NK-92 treated with Interleukin-12 subunit alpha and Interleukin-12 subunit beta, amount 100 ng/mL, for 24 hours (cell line): ENCODE measurements at places on chromosomes 12 and 14.

- no peak for DNase-seq
Observed at GRCh38 chr12:53726341-53726740, 911 bp downstream of the CALCOCO1 start.

DNA sequence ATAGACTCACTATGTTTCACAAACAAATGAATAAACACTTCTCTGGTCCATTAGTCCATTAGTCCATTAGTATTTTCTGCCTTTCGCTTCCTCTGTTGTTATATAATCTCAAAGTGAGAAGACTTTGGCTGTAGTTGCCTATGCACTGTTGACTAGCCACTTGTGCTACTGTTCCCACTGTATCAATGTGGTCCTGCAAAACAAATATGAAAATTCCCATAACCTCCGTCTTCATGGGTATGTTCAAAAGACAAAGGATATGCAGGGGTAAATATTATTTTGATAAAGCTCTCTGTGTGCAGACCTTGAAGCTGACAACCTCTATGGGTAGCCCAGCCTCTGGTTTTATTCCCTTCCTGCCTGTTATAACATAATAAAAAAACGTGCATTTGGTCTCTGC, 77.8 kb downstream of the DIO2 start:
- no peak for DNase-seq

DNA sequence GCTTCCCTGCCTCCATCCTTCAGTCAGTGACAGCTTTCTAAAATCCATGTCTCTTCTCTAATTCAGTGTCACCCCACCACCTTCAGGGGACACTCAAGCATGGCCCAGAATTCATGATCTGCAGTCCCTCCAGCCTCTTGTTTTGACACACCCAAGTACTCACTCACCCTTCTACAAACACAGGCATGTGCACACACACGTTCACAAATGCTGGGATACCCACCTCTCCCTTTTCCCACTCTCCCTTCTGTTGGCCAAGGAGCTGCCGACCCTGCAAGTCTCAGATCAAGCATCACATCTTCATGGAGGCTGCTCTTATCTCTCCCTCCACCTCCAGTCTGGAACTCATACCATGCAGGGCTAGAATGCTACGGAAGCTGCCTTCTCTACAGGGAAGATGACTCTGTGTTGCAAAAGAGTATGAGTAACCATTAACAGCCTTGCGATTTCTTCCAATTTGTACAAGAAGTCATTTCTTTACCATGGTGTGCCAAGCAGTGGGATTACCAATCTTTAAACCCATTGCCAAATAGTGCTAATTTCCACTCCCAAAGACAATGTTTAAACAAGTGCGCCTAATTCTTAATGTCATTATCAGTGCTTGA, 196.1 kb downstream of the BCL11B start:
- DNase-seq, result no peak

DNA sequence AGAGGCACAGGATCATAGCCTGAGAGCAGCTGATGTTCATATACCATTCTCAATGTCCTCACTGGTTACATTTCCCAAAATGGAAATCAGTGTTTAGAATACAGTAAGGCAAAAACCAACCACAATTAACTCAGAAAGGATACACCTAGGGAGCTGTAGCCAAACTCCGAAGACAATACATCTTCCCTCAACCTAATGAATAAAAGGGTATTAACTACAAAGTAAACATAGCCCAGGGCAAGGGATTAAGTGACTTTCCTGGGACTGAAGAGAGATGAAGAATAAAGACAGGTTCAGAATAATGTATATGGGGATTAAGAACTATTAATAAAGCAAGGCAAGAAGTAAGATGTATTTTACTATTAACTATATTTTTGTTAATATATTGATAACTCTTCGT, 79.5 kb downstream of the RPS29 start:
- no peak for DNase-seq

DNA sequence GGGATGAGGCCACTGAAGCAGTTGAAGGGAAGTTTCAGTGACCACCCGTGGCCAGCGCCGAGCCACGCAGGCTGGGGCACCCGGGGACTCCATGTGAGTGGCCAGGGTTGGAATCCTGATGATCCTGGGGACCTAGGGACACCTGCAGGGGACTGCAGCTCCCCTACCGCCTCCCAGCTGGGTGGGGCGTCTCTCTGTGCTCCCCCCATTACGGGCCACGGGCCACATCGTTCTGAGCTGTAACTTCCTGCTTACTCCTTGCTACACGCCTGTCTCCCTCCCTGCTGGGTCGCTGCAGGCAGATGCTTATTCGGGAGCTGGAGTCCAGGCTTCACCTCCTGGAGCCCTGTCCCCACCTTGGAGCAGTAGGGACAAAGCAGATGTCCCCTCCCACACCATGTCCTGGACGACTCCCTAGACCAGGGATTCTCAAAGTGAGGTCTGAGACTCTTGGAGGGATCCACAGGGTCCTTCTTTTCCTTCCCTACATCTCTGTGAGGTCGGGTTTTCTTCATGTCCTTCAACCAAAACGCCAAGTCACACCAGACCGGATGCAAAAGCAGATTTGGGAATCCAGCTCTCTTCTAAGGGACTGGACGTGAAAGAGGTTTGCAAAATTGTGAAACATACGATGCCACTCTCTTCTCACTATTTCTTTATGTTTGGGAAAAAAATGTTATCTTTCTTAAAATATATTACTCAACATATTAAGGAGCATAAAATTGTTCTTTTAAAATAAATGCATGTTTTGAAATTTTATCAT, 85.9 kb upstream of the NCOR2 start:
- DNase-seq, result no peak

GRCh38 chr12:97912943-97913342, 450.3 kb downstream of the RMST start:
- DNase-seq, result no peak

DNA sequence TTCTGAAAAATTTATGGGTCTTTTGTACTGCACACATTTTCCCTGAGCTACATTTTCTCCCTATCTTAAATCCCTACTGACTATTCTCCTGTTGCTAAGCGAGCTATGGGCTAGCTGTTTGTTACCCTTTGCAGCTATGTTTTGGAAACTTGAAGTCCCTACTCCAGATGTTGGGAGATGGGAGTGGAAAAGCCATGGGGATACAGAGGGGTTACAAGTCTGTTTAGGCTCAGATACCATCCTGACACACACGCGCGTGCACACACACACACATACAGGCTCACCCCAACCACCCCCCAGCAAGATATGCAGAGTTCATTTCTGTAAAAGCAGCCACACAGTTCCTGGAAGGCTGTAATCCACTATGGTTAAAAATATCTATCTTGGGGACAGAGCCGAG, 15.8 kb downstream of the ATP5MC2 start:
- no peak for DNase-seq

GRCh38 chr14:105495990-105496830, 5.2 kb downstream of the TEDC1 start:
- DNase-seq, result no peak

GRCh38 chr12:13197526-13198143, 1.1 kb downstream of the EMP1 start:
- no peak for DNase-seq

GRCh38 chr12:19908830-19909229, 459.5 kb upstream of the PDE3A start:
- DNase-seq, result no peak

DNA sequence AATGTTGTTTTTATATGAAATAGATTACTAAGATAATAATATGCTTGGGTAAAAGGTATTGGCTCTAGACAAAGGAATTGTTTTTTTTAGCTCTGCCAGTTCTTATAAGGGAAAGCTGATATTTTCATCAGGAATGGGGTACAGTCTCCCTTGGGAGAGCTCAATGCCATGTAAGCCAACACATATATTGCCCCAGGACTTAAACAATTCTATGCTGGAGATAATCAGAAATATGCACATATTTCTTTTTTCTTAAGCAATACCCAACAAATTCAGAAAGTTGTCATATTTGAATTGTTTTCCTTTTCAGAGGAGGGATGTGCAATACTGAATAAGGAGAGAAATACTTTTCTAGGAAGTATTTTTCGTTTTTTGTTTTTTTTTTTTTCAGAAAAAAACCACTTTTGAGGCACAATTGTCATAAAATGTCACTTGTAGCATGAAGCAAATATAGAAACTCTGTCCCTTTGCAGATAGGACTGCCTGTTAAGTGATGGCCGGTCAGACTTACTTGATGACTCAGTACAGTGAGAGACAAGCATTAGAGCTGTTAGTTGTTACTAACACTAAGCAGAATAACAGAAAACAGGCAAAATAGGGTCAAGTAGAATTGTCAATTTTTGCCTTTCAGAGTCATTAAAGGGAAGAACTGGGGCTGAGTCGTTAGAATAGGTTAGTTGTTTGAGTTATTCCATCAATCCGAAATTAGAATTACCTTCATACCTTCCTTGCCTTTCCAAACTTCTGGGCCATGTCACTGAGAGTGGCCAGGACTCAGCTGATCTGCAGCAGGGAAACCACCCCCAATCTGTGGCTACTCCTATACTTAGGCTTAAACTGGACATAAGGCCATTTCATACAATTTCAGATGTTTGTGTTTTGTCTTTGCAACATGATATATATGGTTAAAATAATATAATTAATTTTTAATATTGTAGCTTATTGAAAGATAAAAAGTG, 168.1 kb downstream of the SLC38A4 start:
- no peak for DNase-seq

DNA sequence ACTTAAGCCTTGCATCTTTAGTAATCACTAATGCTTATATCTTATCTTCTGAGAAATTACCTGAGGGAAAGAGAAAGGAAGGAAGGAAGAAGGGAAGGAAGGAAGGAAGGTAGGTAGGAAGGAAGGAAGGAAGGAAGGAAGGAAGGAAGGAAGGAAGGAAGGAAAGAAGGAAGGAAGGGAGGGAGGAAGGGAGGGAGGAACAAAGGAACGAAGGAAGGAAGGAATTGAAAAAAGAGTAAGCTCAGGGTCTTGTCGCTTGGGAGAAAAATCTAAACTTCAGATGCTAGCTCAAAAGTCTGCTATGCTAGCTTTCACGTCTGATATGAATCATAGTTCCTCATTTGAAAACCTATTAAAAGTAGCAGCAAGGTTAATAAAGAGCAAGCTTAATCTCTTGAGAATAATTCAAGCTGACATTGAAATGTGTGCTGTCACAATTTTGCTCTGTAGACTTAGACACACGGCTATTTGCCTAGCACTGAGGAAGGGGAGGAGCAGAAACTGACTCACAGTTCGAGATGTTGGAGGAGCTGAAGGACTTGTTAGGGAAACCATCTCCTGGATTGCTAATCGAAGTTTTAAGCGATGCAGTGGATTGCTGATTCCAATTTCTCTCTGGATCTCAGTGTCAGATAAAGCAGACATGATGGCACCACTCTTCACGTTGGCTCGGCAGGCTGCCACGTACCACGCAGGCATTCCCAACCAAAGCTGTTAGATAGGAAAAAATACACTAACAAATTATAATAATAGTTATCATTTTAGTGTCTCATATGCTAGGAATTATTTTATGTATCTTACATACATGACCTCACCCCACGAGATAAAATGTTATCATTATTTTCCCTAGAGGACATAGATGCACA, 216.7 kb downstream of the ACSS3 start:
- DNase-seq, result no peak

GRCh38 chr14:102772781-102773570, 4.3 kb upstream of the TRAF3 start:
- no peak for DNase-seq

DNA sequence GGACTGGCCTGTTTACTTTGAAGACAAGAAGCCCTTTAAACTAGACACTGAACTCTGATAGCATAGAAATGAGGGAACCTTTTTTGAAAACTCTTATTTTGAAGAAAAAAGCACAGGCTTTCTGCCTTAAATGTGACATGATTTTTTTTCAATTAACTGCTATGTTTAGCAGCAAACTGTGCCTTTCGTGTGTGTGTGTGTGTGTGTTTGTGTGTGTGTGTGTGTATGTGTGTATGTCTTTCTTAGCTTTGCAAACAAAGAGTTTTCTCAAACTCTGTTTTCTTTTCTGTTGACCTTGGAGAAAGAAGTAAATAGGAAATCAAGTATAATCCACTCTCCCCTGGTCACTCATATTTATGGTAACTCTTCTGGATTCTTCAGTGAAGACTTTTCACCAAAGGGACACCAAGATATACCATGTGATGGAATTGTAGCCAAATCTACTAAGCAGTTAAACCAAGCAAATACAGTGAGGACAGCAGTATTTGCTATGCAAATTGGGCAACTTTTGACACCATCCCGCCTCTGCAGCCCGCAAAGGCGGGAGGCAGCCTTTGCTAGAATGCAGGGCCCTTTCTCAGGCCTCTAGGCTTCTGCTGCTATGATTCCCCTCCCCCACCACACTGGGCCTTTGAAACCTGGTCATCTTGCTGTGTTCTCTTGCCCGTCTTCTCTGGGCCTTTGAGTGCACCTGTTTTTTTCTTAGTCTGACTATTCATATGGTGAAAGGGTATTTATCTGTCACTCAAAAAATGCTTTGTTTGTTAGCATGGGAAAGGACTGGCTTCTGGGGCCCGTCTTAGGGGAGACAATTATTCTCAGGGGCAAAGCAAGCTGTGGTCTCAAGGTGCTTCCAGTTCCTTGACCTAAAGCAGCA, 107.9 kb downstream of the MYRFL start:
- DNase-seq, result no peak

GRCh38 chr12:17579205-17580026, 510.6 kb downstream of the RERGL start:
- no peak for DNase-seq

DNA sequence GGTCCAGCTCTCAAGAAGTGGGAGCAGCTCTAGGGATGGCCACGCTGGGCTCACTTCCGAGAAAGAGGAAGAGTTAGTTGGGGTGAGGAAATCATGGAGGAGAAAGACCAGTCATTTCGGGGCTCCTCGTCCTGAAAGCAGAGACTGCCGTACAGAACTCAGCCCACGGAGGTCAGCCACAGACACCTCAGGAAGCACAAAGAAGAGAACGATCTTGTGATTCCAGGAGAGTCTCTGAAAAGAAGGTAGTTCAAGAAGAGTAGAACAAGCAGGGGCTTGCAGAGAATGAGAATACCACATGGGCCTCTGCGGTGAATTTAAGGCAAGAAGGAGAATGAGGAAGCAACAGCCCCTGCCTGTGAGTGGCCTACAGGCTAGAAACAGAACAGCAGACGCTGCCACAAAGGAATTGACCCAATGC, 311.9 kb downstream of the CACNA1C start:
- DNase-seq, result no peak

DNA sequence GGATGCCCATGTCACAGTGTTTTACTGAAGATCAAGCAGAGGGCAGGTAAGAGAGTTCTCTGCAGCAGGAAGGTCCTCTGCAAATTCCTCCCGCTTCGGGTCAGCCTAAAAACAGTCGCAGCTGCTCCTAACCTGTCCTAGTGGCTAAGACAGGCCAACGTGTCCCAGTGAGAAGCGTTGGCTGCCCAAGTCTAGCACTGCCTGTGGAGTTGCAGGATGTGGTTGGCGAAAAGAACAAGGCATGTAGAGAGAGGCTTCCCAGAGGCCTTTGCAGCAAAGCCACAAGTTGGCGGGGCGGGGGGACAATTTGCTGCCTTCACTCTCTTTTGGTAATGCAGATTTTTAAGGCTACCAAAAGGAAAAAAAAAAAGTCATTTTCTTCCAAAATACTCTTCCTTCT, 340.1 kb downstream of the BCL11B start:
- DNase-seq, result no peak

- DNase-seq, result no peak
Observed at GRCh38 chr12:122048151-122048550, 26.5 kb downstream of the BCL7A start.
